ENCODE measurements at places on chromosomes 12 and 14.

DNA sequence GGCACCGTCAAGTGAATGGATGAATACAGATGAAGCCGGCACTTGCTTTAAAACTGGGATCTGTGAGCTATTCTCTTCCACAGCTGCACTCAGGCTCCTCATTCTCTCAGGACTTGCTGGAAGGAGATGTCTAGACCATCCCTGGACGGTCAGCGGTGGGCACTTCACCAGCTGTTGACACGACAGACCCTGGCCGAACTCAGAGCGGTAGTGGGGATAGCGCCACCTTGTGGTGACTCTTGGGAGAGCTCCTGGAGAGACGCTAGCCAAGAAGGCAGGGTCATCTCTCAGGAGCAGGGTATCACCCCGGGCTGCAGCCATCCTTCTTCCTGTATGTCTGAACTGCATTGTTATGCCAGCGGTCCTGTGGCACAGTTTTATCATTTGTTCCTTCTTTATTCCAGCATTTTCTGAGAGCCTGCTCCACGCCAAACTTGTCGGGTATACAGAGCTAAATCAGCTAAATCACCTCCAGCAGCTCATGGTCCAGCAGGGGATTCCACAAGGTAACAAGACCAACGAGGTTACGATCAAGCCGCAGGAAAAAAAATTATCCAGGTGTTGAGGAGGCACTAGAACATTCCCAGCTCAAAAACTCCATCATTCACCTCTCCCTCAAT, 10.0 kb downstream of the WNT1 start:
- peak; percentile 59 for DNase-seq

DNA sequence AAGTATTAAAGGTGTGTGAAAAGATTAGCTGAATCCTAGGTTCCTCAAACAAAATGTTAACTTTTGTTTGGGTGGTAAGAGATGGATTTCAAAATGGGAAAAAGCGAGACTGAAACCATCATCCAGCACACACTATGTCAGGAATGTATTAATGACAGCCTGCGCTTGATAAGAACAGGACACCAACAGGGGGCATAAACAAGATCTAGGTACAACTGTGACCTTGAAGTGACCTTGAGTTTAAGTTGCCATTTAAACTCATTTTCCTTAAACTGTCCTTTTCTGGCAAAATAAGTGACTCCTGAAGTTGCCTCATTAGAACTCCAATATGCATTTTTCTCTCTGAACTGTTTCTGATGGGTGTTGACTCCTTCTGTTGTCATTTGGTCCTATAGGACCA, 17.1 kb downstream of the PRKCH start:
- DNase-seq = no peak

DNA sequence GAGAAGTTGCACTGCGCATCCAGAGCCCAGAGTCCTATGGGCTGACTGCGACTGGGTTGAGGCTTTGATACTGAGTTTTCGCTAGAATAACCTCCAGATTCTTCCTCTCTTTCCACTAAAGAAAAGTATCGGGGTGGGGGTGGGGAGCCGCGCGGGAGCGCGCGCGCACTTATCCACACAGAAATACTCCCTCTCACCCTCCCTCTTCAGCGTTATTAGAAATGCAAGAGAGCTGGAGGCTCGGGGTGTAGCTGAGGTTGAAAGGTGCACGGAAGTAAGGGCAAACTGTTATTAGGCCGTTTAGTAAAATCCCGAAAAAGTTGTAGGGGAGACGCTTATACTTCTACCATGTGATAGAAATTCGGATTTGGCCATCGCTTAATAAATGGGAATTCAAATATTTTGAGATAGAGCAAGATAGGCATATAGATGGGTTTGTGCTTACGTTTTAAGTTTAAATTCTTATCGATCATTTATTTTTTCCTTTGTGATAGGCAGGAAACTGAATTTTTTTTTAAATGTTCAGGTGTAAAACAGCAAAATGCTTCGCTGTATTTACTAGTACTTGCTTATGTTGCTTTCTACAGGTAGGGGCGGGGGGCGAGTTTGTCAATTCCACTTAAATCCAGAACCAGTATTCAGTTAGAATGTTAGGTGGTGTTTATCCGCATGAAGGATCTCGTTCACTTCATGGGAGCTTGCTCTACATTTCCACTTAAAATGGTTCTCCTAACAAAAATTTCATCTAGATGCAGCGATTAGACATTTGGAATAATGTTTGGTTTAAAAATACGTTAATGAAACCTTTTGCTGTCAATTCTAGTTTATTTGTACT, 1.1 kb downstream of the ARHGAP5 start:
- DNase-seq = no peak

DNA sequence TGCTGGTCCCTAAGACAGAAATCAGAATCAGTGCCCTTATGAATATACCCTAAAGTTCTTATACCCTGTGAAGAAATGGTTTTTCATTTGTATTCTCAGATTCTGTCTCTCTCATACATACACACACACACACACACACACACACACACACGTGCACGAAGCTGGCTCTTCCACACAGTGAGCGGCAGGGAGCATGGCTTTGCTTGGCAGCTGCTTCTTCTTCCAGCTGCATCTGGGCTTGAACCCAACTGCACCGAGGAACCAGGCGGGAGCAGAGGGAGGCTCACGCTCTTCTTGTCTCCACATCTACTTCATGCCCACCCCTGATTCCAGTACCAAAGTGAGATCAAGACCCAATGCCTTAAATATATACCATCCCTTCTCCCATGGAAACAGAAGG, 19.4 kb downstream of the GRIN2B start:
- no peak for DNase-seq

GRCh38 chr12:51848326-51848727, at the start of gene FIGNL2:
Gene FIGNL2, minus strand, starts transcription at chr12:51848718. Its CDS starts 26,305 bp downstream, at chr12:51822413.
- no peak for DNase-seq

GRCh38 chr14:21036751-21037150, 2.1 kb upstream of the RNASE13 start:
- no peak for DNase-seq

DNA sequence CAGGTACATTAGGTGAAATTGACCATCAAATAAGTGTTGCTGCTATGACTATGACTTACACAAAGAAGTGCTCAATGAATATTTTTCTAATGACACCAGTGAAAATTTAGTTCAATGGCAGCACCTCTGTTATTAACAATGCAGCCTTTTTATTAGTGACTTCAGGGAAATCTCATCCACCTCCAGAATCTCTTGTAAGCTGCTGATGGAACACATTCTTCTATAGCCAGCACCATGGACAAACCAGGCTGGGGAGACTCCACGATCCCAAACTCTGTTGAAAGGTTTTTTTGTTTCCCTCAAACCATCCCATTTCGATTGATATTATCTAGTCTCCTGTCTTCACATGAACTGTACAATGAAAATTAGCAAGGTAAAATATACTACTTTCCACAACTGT, 265.9 kb downstream of the ITPR2 start:
- DNase-seq = no peak

- peak; percentile 42 for DNase-seq
Measured at GRCh38 chr12:95998611-95999286, 2.6 kb upstream of the HAL start.

- no peak for DNase-seq
Measured at GRCh38 chr12:27412047-27412446, 34.5 kb upstream of the SMCO2 start.

DNA sequence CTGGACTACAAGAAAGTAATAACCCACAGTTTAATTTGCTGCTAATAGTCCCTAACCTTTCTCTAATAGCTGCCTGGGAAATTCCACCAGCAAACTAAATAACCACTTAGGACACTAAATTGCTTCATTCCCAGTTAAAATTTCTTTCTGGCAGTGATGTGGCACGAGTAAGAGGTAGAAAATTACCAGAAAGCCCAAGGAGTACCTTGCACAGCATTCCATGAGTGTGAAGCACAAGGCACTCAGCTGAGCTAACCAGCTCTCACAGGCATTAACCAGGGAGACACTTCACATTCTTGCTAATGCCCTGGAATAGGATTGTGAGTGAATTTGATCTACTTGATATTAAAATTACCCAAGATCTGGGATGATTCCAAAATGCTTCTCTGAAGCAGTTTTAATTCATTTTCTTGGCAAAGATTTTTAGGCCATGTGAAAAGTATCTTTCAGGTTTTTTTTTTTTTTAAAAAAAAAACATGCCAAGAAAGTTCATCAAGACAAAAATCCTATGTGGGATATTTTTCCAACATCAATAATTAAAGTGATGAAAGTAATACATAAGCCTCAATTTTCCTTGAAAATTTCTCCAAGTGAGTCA, 29.5 kb downstream of the TSPAN8 start:
- DNase-seq = no peak

- DNase-seq = no peak
Measured at GRCh38 chr14:75427126-75427481, 718 bp upstream of the JDP2 start.

DNA sequence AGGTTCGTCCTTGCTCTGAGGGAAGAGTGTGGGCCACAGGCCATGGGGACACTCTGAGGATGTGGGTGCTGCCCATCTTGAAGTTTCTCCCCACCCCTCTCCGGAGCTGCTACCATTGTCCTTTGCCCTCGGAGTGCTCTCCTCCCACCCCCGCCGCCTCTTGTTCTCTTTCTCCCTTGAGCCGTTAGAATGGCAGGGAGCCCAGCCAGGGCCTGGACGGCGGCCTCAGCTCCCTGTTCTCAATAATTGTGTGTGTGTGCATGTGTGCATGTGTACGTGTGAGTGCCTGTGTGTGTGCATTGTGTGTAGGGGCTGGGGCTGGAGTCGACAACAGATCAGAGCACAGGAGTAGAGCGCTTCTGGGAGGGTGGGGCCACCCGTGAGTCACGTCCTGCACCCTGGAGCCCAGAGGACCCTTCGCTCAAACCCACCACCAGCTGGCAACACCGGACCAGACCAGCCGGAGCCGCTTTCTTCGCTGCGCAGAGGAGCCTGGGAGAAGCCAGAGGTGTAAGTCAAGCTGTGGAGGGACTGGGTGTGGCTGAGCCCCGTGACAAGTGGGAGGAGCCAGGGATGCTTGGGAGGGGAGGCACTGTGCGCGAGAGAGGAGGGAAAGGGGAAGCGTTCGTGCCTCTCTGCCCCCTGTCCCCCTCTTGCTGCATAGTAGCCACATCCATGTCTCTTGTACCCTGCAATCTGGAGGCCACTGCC, 25.9 kb upstream of the KCNA5 start:
- no peak for DNase-seq

- no peak for DNase-seq
Measured at GRCh38 chr14:105316577-105316941, 2.0 kb downstream of the PACS2 start.

GRCh38 chr12:51702587-51702986, 111.6 kb downstream of the SCN8A start:
- no peak for DNase-seq

GRCh38 chr12:97260786-97261185, 201.8 kb upstream of the RMST start:
- no peak for DNase-seq

- DNase-seq = no peak
Measured at GRCh38 chr12:18387706-18388105, 126.4 kb downstream of the PIK3C2G start.

DNA sequence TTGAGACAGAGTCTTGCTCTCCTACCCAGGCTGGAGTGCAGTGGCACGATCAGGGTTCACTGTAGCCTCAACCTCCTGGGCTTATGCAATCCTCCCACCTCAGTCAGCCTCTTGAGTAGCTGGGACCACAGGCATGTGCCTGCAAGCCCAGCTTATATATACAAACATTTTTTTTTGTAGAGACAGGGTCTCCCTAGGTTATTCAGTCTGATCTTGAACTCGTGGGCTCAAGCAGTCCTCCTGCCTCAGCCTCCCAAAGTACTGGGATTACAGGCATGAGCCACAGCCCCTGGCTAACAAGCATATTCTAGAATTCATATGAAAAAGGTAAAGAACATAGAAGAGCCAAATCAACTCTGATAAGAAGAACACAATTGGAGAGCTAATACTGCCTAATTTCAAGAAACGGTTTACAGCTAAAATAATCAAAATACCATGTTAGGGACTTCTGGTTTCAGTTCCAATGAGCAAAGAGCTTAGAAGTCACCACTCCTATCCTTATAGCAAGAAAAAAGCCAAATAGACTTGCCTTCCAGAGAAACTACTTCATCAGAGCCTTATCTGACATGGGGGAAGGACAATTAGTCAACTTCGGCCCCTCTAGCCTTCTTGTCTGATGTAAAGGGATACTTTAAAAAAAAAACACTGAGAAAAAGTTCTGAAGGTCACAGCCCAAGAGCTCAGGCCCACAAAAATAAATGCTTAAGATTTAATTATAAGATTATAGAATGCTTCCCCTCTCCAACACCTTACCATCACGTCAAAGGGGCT, 37.6 kb downstream of the TMEM116 start:
- no peak for DNase-seq

Measured in activated T-helper 1 cell treated with anti-CD3 and anti-CD28 coated beads, Interleukin-12 subunit alpha, Interleukin-12 subunit beta, Interleukin-2, Interleukin-4 antibody, amounts not matched to agents 30 ng/mL and 10 ng/mL and 1 ng/mL, durations not matched to agents 14 hours and 24 hours and 36 hours (primary cell).